ENCODE measurements at places on chromosomes 2 and 18.

- no peak for DNase-seq
Observed at GRCh38 chr2:167353605-167354280, 465.5 kb downstream of the XIRP2 start.

DNA sequence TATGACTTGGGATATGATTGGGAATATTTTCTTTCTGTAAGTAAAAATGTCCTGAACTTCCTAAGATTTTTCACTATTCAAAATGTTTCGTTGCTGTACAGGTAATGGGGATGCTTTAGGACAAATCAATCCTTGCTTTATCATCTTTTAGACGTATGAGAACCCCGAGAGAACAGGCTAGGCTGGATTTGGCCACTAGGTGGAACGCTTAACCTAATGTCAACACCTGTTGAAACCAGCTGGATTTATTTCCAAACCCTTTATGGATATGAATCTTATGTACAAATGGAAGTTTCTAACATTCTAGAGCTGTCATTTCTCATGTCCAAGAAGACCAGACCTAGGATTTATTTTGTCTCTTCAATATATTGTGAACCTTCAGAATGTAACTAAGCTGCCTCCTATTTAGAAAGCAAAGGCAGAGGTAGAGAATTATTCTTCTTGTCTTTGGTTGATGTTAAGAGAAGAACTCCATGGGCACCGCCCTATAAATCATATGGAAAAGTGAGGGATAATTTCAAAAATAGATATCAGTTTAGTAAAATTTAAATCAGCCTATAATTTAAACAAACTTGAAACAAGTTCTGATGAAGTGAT, 96.7 kb downstream of the PMAIP1 start:
- no peak for DNase-seq

- no peak for DNase-seq
Observed at GRCh38 chr2:224284134-224284946, 117.6 kb downstream of the FAM124B start.

GRCh38 chr2:191410646-191411436, 165.6 kb downstream of the MYO1B start:
- no peak for DNase-seq

- peak; percentile 87 for DNase-seq
Observed at GRCh38 chr2:223837287-223838061, at the start of gene AP1S3. Gene AP1S3, minus strand, starts transcription at chr2:223837582. Its CDS starts 132 bp downstream, at chr2:223837450.

DNA sequence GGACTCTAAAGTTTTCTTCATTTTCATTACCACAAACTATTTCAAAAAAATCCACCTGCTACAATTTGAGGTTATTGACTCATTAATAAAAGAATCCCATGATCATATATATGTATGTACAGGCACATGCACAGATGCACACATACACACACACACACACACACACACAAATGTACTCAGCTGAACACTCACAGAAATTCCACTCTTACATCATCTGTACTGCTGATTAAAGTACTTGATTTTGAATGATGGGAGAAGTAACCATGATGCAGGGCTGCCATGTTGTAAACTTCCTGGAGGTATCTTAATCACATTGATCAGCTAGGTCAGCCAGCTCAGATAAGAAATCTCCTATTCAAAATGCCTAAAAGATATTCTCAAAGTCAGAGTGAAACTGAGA, 1313.2 kb upstream of the NRXN1 start:
- no peak for DNase-seq

DNA sequence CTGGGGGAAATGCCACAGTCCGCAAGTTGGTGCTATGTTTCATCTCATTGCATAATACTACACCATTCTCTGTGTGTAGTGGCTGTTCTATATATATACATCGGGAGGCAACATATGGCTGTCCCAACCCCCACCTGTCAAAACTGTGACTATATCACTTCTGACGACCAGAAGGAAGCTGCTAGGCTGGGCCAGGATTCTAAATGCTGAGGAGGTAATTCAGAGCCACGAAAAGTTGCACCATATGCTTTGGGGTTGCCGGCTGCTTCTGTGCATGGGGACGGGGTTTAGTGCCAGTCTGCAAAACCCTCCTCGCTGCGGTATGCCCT, 117.3 kb downstream of the MSH2 start:
- no peak for DNase-seq

DNA sequence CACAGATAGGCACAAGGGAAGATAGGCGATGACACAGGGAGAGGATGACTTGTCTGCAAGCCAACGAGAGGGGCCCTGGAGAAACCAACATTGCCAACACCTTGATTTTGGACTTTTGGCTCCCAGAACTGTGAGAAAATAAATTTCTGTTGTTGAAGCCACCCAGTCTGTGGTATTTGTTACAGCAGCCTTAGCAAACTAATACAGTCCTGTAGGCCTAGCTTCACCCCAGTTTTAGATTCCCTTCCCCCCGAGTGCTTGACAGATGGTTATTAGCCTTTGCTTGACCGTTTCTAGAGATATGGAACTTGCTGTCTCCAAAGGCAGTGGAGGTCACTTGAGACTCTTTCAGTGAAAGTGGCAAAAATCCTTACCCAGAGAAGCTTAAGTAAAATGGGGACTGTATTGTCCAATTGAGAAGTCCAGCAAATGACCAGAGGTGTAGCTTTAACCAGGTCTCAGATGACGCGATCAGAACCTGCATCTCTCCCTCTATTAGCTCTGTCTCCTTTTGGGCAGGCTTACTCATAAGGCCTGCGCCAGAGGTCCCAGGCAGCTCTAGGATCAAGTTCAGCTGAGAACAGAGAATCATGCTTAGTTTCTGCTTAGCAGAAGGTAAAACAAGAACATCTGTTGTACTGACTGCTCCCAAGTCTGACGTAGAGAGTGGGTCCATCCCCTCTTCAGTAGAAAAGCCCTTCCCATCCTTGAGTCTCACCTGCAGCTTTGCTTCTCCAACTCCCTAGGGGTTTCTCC, 50.4 kb downstream of the MFSD6 start:
- DNase-seq = no peak

- no peak for DNase-seq
Observed at GRCh38 chr2:207103132-207103531, 62.6 kb downstream of the KLF7 start.

DNA sequence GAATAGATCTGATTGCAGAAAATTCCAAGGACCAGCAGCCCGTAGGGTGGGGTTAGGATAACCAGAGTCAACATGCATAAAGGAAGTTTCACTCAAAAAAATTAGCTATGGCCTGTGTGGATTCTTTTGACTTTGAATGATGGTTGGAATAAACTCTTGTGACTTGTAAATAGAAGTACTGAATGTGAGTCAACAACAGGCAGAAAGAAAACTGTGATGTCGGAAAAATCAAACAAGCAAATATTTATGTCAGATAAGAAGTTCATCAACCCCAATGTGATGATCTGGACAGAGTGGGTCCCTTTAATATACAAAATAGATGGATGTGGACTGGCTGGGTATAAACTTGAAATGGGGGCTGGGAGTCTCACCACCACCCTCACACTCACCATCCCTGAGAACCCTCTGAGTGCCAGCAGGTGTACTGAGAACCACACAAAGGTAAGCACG, 68.4 kb downstream of the TIMM21 start:
- DNase-seq = no peak

- no peak for DNase-seq
Observed at GRCh38 chr2:234258562-234259141, 208.2 kb downstream of the SPP2 start.

GRCh38 chr2:235312571-235312970, 181.3 kb upstream of the AGAP1 start:
- no peak for DNase-seq

DNA sequence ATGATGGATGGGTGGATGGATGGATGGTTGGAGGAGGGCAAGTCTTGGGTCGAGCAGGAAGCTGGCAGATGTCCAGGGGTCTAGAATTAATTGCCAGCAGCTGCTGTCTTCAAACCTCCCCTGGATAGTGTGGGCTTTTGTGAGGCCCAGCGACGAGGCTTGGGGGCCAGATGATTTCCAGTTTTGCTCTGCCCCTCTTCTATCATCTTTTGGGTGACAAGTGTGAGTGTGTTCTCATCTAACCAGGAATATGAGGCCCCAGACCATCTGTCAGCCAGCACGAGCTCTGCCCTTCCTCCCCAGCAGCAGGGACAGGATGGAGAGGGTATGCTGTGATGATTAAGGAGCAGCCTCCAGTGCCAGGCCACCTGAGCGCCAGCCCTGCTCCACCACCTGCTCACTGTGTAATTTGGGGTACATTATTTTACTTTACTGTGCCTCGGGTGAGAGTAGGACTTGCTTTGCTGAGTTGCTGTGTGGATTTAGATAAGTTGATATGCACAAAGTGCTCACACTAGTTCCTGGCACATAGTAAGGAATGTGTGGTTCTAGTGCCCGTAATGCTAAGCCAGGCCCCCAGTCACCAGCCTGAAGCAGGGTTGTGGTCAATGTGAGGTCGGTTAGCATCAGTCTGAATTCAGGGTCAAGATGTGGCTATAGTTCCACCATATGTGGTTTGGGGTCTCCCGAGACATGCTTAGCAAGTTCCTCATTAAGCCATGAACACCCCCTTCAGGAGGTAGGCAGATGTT, 251.1 kb downstream of the CYP26B1 start:
- no peak for DNase-seq

GRCh38 chr2:129203331-129203730, 776.1 kb upstream of the RAB6C start:
- DNase-seq = no peak

GRCh38 chr18:5476961-5477800, 66.6 kb downstream of the EPB41L3 start:
- DNase-seq = no peak

GRCh38 chr2:8352296-8352695, 329.6 kb upstream of the ID2 start:
- no peak for DNase-seq

DNA sequence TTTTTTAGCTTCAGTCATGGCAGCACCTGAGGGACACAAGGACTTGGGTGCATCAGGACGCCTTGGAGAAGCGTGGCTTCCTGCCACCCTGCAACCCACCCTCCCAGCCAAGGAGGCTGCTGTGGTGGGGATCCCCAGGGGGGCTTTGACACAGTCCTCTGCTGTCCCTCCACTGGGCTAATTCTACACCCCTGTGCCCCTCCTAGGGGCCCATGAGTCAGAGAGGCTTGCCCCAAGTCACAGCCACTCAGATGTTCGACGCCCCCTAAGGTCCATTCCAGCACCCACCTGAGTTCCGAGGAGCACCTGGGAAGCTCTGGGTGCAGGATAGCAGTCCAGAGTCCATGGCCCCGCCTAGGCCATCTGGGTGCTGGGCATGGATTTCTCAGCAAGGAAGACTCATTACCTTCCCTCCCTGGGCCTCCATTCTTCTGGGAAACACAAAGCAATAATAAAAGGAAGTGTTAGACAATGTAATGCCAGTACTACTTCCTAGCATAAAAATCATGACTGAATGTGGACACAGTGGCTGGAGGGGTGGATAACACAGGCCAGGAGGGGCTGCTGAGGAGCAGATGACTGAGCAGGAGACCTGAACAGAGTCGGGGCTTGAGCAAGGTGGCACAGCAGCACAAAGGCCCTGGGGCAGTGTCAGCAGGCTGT, 3.7 kb downstream of the ALPG start:
- DNase-seq = no peak

- DNase-seq = no peak
Observed at GRCh38 chr2:79446313-79446712, 66.5 kb upstream of the CTNNA2 start.

DNA sequence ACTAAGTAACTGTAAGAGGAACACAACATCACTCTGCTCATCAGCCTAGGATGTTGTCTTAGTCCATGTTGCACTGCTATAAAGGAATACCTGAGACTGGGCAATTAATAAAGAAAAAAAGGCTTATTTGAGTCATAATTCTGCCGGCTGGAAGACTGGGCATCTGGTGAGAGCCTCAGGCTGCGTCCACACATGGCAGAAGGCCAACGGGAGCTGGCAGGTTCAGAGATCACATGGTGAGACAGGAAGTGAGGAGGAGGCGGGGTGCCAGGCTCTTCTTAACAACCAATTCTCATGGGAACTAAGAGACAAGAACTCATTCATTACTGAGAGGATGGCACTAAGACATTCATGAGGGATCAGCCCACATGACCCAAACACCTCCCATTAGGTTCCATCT, 46.8 kb downstream of the EPG5 start:
- DNase-seq = peak; percentile 81

- no peak for DNase-seq
Observed at GRCh38 chr2:23495661-23496114, 110.7 kb downstream of the KLHL29 start.

- peak; percentile 58 for DNase-seq
Observed at GRCh38 chr2:98912221-98912851, 23.7 kb downstream of the CRACDL start.

DNA sequence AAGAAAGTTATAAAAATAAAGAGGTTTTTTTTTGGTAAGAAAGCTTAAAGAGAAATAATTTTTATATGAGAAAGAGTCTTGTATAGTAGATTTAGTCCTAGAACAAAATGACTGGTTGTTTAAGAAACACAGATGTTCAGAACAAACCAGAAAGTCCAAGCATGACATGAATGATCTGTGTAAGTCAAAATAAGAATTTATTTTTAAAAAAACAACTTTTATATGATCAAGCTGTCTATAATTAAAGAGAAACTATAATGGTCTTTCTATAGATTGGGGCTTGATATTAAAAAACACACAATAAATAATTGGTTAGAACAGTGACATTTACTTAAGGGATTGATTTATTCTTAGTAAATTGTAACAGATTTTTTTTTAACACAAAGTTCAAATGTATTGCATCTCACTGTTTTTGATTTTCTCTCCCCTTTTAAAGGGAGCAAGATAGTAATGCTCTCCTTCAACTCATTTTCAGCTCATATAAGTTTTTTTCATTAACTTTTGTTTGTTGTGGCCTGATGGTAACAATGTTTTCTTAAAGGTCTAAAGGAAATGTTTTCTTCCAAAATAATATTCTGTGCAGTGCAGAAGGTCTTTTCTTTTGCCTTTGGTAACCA, 1256.8 kb downstream of the LRP1B start:
- no peak for DNase-seq

GRCh38 chr2:219495531-219496122, 3.1 kb upstream of the GMPPA start:
- DNase-seq = peak; percentile 34

- DNase-seq = peak; percentile 65
Observed at GRCh38 chr18:44325903-44326635, 354.6 kb upstream of the SETBP1 start.

DNA sequence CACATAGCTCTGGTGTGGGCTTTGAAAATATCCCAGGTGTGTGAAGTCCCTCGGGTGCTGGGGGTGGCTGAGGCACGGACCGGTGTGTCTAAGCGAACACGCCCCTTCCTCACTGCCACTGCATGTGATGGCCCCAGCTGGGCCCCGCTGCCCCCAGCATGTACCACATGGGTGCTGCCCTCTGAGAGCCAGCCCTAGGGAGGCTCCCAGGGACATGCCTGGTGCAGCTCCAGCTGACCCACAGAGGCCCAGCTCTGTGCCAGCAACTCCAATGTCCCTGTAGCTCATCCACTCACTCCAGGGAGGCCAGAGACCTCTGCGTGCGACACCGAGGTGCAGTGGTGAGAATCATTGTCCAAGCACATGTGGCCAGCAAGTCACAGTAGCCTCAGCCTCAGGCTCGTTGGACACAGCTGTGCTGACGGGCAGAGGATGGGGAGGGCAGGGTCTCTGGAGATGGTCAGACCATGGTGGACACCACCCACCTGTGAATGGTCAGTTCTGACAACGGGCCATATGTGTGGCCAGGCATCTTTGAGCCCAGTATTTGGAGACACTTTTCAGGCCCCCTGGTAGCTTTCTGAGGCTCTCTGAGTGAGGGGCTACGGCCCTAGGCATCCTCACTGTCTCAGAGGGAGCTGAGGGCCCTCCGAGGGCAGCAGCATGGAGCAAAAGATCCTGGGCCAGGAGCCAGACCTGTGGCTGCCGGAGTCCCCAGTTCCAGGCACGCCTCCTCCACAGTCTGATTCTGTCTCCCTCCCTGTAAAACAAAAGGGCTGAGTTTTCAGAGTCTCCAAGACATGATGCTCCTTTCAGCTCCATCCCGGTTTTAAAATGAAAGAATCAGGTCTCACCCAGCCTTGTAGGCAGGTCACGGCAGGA, 220.7 kb downstream of the NDUFA10 start:
- DNase-seq = no peak

All from mucosa of gallbladder (tissue), 1 donor.